ENCODE measurements at places on chromosomes 11 and 22. TPM values are rescaled to one million over a fixed set of nuclear protein-coding genes. Genes with fewer than 3 reads are reported as not detected.

The SLC17A6 gene
- total RNA-seq = not detected

The SPDYC gene
- total RNA-seq = not detected

The DCDC1 gene
- total RNA-seq = under 0.01 TPM

The MMP12 gene
- total RNA-seq = 3.0 TPM

The FGF4 gene
- not detected for total RNA-seq

The INTS4 gene
- total RNA-seq = 37.1 TPM

The CATSPERZ gene
- not detected for total RNA-seq

The OR51B5 gene
- total RNA-seq = 0.32 TPM

The IGF2 gene
- 44.8 TPM for total RNA-seq

The KRTAP5-10 gene
- total RNA-seq = not detected

The KCNJ1 gene
- not detected for total RNA-seq

The RFPL3 gene
- total RNA-seq = not detected

The PRDM11 gene
- total RNA-seq = 6.5 TPM

The VPS11 gene
- 24.2 TPM for total RNA-seq

The GLB1L3 gene
- total RNA-seq = not detected

The PGA3 gene
- total RNA-seq = 0.64 TPM

The MFRP gene
- not detected for total RNA-seq

The TXN2 gene
- total RNA-seq = 14.7 TPM

The ELP4 gene
- total RNA-seq = 19.0 TPM

The FAM118B gene
- total RNA-seq = 25.8 TPM

The CLP1 gene
- 19.0 TPM for total RNA-seq

The TPBGL gene
- not detected for total RNA-seq

The ZDHHC13 gene
- 20.3 TPM for total RNA-seq

The MPZL3 gene
- total RNA-seq = 0.32 TPM

The PTPRJ gene
- 29.8 TPM for total RNA-seq

The ASCL2 gene
- not detected for total RNA-seq

The KCNJ5 gene
- under 0.01 TPM for total RNA-seq

The ANGPTL5 gene
- not detected for total RNA-seq

The EHF gene
- not detected for total RNA-seq

The KRTAP5-11 gene
- total RNA-seq = not detected

The MPEG1 gene
- not detected for total RNA-seq

The CNTF gene
- total RNA-seq = 2.2 TPM

The OR51I1 gene
- total RNA-seq = not detected

The FDXACB1 gene
- total RNA-seq = 4.3 TPM

The MYBPC3 gene
- not detected for total RNA-seq

The RIC3 gene
- total RNA-seq = not detected

The NECTIN1 gene
- total RNA-seq = 4.8 TPM

The CDC45 gene
- total RNA-seq = 10.4 TPM

The PRAME gene
- total RNA-seq = 0.43 TPM

The HMOX1 gene
- 24.2 TPM for total RNA-seq

The B4GAT1 gene
- total RNA-seq = 25.0 TPM

The NOX4 gene
- 5.2 TPM for total RNA-seq

The CD3G gene
- not detected for total RNA-seq

The OR8D4 gene
- total RNA-seq = not detected

The VPREB1 gene
- total RNA-seq = not detected

The TMEM109 gene
- 38.3 TPM for total RNA-seq

The MS4A7 gene
- not detected for total RNA-seq

The OR4D11 gene
- total RNA-seq = not detected

The TIMP3 gene
- 924 TPM for total RNA-seq

The PRG3 gene
- not detected for total RNA-seq

The OR52E6 gene
- 0.43 TPM for total RNA-seq

The ANO3 gene
- under 0.01 TPM for total RNA-seq

The KREMEN1 gene
- 2.6 TPM for total RNA-seq

The ANKK1 gene
- not detected for total RNA-seq

The GAL3ST3 gene
- total RNA-seq = not detected

The APOL1 gene
- 12.9 TPM for total RNA-seq

The SLC43A3 gene
- total RNA-seq = 16.4 TPM

The LRRC74B gene
- total RNA-seq = not detected

The FAM111B gene
- total RNA-seq = 12.2 TPM

The OR52L1 gene
- not detected for total RNA-seq

Data from fibroblast of villous mesenchyme (primary cell).